Activated CD4-positive, alpha-beta T cell treated with anti-CD3 and anti-CD28 coated beads for 1 hour (primary cell): ENCODE measurements at places on chromosomes 6 and 20.
A peak's percentile ranks its signal among the peaks of the same experiment; 100 is the strongest.

DNA sequence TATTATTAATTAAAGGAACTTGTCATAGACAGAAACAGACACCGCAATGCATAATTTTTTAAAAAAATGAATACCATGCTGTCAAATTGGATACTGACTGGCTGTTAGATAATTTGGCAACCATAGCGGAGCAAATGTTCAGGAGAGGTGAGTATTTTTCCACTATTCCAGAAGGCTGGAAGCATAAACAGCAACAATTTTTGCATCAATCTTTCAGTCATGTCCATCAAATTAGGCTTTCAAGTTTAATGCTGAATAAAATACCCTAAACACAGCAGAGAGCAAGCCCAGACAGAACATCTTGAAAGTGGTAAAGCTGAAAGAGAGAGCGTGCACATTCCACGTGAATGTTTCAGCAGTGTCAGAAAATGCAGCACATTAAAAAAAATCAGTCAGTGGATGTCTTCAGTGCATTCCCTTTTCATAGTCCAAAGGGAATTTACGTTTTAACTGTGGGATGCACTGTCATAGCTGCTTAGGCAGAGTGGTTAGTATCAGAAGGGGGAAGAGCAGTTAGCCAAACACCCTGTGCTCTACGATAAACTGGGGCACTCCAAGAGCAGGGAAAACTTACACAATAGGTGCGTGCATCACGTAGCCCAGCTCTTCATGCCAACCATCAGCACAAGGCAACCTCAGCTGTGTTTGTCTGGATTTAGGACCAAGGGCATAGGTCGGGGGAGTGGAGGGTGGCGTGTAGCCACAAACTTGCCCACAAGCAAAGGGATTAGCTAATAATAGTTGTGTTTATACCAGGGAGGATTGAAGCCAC lies 116.2 kb upstream of the STMND1 start:
- no peak for DNase-seq

- no peak for DNase-seq
Observed at GRCh38 chr6:75748003-75748742, 866 bp upstream of the MYO6 start.

DNA sequence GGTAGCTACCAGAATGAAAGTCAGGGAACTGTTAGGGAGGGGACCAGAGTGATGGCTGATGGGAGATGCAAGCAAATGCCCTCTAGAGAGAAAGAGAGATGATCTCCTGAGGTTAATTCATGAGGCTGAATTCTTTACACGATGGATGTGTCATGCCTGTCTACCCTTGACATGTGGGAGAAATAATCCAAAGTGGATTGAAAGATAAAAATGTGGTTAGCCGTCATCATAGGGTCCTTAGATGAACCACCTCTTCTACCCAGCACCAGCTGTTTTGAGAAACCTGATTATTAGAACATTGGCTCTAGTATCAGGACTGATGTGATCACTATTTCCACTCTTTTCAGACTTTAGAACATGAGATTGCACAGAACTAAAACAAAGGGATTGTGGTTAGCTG lies 53.6 kb downstream of the SOBP start:
- no peak for DNase-seq

- DNase-seq, result no peak
Observed at GRCh38 chr6:146546443-146547043, 2.9 kb downstream of the RAB32 start.

- no peak for DNase-seq
Observed at GRCh38 chr6:149448821-149449453, 35.9 kb downstream of the ZC3H12D start.

DNA sequence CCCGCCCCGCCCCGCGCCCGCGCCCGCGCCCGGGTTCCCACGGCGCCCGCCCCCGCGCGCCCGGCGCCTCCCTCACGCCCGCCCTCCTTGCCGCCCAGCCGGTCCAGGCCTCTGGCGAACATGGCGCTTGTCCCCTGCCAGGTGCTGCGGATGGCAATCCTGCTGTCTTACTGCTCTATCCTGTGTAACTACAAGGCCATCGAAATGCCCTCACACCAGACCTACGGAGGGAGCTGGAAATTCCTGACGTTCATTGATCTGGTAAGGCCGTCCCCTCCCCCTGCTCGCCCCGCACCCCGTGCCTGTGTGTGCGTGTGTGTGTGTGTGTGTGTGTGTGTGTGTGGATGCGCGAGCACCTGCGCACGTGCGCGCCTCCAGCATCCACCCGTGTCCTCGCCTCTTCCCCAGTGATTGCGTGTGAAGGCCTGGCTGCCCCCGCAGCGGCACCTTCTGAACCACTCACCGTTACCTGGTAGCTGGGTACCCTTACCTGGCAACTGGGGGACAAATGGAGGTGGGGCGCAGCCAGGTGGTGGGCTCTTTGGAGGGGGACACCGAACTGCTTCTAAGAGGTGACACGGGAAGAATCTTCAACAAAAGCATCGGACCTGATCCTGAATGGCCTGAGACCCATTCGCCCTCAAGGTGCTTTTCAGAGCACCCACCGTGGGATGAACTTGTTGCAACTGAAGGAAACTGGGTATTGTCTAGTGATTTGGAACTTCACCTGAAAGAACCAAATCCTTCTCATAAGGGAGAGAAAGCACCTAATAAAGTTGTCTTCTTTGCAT lies at the start of gene AIG1:
Gene AIG1, plus strand, starts transcription at position 84 of the 791 bp plus-strand sequence. Its CDS starts 37 bp downstream, at position 121.
- DNase-seq, result peak; percentile 50

DNA sequence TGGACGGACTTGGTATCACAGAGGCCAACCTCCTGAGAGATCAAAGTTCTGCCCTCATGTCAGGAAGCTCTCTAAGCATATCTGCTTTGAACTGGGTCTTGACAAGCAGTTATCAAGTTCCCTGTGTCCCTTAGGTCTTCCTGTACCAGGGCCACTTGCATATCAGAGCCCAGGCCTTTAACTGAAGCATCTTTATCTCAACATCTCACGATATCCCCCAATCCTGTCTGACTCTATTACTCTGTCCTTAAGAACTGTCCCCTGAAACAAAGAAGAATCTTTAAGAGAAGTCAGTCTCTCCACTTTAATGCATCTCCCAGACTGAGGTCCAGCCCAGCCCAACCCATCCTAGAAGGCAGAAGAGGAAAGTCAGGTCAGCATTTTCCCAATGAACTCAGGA lies 8.2 kb downstream of the MAS1L start:
- DNase-seq, result no peak

GRCh38 chr6:111799576-111800258 lies 73.5 kb downstream of the FYN start:
- DNase-seq, result no peak

GRCh38 chr6:150800674-150801314 lies 64.7 kb upstream of the MTHFD1L start:
- DNase-seq, result no peak

GRCh38 chr6:157879034-157879872 lies 56.2 kb downstream of the SNX9 start:
- DNase-seq, result no peak

GRCh38 chr20:42276718-42277602 lies 658.8 kb upstream of the CHD6 start:
- no peak for DNase-seq

DNA sequence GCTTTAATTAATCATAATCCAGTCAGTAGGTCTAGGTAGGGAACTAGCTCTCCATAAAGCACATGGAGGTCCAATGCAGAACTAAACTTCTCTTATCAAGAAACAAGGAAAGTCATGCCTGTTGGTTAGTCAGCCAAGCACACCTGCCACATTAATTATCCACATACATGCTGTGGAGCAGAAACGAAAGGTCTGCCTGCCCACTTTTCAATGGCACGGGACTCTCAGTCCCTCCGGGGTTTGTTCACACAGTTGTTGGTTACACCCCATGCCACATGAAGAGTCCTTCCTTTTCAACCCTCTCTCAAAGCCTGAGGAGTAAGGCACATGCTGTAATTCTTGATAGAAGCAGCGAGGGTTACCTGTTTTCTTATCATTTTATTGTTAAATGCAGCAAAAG lies 1096.4 kb upstream of the MAP3K7 start:
- DNase-seq, result no peak

DNA sequence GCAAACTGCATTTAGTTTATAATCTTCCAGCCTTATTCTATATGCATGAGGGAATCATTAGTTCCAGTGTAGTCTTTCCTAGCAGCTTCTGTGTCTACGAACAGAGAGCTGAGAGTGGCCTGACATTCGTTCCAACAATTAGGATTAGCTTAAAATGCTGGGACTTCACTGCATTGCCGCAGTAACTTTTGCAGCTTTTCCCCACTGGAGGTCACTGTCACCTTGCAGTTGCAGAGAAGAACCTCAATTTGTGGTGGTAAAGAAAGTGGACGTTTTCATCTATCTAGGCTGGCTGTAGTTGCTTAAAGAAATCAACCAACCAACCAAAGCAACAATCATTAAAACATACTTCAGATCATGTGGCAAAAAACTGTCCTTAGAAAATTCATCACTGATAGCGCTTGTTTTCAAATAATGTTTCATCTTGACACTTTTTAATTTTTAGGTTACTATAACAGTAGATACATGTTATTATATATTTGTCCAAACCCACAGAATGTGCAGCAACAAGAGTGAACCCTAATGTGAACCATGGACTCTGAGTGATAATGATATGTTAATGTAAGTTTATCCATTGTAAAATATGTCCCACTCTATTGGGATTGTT lies 12.2 kb downstream of the MYLK4 start:
- peak; percentile 26 for DNase-seq

DNA sequence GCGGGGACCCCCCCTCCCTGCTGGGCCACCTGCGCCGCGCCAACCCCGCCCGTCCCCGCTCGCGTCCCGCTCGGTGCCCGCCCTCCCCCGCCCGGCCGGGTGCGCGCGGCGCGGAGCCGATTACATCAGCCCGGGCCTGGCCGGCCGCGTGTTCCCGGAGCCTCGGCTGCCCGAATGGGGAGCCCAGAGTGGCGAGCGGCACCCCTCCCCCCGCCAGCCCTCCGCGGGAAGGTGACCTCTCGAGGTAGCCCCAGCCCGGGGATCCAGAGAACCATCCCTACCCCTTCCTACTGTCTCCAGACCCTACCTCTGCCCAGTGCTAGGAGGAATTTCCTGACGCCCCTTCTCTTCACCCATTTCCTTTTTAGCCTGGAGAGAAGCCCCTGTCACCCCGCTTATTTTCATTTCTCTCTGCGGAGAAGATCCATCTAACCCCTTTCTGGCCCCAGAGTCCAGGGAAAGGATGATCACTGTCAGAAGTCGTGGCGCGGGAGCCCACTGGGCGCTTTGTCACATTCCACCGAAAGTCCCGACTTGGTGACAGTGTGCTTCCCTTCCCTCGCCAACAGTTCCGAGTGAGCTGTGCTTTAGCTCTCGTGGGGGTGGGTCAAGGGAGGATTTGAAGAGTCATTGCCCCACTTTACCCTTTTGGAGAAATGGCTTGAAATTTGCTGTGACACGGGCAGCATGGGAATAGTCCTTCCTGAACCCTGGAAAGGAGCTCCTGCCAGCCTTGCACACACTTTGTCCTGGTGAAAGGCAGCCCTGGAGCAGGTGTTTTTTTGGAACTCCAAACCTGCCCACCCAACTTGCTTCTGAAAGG lies 2.1 kb downstream of the VEGFA start:
- DNase-seq, result peak; percentile 32

- DNase-seq, result no peak
Observed at GRCh38 chr6:42236682-42237473, 19.2 kb upstream of the MRPS10 start.

DNA sequence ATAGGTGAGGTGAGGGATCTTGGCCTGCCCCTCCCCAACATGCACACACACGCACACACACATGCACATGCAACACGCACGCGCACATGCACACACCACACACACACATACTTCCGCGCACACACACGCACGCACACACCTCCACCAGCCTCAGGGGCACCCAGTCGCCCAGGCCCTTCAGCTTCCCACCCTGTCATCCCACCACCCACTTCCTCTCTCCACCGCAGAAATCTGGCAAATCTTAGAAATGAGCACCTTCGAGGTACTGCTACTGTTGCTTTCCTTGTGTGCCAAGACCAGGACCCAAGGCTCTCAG lies 1.2 kb downstream of the SPDEF start:
- DNase-seq, result no peak

DNA sequence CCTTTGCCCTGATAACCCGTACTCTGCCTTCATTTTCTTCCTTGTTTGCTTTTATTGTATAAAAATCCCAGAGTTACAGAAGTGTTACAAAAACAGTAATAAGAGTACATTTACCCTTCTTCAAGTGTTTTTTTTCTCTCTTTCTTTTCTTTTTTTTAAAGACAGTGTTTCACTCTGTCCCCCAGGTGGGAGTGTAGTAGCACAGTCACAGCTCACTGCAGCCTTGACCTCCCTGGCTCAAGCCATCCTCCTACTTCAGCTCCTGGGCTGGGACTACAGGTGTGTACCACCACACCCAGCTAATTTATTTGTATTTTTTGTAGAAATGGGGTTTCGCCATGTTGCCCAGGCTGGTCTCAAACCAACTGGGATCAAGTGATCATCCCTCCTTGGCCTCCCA lies 402.7 kb downstream of the CDKAL1 start:
- DNase-seq, result no peak

DNA sequence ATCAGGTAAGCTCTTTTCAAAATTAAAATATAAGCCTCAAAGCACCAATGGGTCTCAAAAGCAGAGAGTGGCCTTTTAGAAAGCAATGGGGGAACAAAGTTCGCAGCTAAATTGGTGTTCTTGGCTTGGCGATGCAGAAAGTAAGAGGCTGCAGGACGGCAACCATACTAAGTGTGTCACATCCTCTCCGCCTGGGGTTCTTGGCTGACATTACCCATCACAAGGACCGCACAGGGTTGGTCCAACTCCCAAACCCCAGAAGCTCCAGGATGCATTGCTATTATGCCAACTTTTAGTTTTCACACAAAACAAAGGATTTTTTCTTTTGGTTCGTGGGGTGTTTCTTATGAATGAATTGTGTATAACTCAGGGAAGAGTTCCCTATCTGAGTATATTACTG lies 124.8 kb downstream of the PRKN start:
- no peak for DNase-seq

- no peak for DNase-seq
Observed at GRCh38 chr6:157586476-157587126, 205.6 kb downstream of the ZDHHC14 start.

DNA sequence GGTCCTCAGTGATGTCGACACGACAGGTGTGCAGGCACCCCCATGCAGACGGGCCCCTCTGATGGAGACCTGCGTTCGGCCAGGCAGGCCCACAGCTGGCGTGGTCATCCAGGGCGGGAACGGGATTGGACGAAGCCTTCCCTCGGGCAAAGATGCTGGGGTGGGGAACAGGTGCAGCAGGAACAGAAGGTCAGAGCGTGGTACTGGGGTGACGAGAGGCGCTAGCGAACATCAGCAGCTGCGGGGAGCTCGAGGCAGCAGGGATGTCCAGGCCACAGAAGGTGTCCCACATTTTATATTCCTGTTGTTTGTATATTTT lies 96.2 kb downstream of the SLC22A23 start:
- DNase-seq, result no peak
